Cardiac septum (tissue), 1 donor: ENCODE measurements at places on chromosomes 13 and 19. TPM values are rescaled to one million over a fixed set of nuclear protein-coding genes. Genes with fewer than 3 reads are reported as not detected.

- DNase-seq, result no peak
These were observed 988 bp upstream of the CCDC169 start for GRCh38 chr13:36298535-36299068.

DNA sequence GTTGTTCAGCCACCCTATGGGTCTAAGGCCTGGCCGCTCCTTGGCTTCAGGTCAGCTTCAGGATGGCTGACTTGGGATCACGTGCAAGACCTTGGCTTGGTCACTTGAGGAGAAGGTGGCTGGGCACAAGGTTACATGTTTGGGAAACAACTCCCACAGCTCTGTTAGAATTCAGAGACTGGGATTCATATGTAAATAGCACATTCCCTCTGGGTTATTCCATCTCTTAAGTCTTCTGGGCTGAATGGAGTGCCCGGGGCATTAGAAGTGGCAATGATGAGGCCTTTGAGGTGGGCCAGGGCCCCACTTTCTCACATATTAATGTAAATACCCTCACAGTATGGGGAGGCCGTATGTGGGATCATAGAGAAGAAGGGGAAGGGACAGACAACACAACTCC, 150.9 kb downstream of the EFNB2 start:
- DNase-seq, result no peak

GRCh38 chr19:20182222-20182785, 15.3 kb downstream of the ZNF486 start:
- DNase-seq, result no peak

DNA sequence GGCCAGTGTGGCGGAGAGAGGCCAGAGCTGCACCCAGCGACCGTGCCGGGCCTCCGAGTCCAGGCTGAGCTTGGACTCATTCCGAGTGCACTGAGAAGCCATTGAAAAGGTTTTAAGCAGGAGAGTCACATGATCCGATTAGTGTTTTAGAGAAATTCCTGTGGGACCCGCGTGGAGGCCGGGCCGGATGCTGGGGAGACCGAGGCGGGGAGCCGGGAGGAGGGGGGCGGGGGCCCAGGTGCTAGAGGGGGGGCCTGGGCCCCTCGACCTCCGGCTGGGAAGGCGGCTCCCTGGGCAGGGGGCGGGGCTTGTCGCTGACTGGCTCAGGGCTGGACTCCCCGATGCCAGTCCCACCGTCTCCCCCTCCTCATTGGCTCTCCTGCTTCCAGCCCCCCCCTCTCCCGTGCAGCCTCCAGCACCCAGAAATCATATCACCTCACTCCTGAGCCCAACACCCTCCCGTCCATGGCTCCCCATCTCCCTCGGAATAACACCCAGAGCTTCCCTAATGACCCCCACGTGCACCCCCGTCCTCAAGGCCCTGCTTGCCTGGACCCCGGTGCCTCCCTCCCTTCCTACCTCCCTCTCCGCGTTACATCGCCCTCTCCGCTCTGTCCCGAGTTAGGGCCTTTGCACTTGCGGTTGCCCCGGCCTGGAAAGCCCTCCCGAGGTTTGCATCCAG, 5.2 kb upstream of the ZNF579 start:
- DNase-seq, result peak; percentile 86

GRCh38 chr13:32728327-32728726, 142.1 kb downstream of the PDS5B start:
- DNase-seq, result no peak

DNA sequence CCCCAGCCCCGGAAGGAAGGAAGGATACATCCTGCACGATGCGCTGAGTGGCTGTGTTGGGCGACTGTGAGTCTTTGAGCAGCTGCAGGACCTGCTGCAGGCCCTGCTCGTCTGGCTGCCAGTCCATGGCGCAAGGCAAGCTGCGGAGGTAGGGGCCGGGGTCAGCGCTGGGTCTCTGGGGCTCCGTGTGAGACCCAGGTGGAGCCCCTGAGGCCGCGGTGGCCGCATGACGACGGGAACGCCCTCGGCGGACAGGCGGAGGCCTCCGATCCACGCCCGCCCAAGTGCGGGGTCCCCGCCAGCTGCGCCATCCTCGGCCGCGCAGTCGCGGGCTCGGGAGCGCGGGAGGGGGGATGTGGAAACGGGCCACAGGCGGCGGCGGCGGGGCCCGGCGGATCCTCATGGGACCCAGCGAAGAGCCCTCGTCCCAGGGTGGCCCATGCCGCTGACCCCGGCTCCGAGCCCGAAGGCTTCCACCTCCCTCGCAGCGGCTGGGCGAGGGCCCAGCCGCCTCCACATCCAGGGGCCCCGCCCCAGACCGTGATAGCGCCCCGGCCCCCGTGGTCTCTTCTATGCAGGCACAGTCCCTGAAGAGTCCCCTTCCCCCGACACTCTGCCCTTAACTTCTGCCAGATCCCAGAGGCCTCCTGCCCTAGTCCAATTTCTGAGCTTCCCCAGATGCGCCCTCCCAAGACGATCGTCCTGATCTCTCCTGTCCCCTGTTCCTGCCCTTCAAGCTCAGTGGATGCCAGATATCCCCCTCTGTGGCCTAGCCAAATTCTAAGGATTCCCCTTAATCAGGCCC, 2.7 kb downstream of the TNPO2 start:
- DNase-seq, result no peak

DNA sequence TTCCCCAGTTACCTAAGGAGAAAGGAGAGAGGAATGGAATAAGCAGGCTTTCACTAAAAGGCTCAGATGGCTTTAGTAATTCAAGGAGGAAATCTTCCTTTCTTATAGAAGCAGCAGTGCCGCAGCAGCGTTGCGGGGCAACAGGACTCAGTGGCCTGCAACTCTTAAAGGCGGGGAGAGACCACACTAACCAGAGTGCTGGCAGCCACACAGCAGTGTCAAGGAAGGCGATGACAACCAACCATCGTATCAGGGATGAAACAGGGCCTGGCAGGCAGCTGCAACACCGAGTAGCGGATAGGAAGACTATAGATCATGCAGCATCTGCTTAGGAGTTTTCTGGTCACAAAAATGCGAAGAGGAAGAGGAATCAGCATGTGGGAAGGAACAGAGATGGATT, 106.0 kb downstream of the ERCC5 start:
- no peak for DNase-seq

DNA sequence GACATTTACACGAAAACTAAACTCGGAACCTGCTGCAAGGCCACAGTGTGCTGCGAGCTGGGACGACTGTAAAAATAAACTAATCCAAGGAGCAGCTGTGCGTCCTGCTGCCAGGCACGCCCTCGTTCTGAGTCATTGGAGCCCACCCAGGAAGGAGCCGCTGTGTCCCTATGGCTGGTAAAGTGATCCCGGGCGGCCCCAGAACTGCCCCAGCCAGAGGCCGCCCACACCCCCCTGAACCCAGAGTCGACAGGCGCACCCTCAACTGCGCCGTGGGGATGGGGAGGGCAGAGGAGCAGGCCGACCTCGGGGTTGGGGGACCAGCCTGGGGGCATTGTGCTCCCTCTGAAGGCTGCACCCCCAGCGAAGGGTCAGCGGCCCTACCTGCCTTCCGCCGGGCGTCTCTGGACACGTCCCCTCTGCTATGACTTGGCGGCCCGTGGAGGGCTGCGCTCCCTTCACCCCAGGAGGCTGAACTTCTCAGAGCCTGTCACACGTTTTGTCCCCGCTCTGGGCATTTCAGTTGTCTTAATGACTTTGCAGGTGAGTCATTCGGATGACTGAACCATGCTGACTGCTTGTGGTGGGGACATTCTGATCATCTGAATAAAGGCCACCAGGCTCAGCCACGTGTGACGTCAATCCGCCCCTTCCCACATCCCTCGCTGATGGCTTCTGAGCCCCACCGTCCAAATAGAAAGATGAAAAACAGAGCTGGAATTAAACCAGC, 42.7 kb downstream of the ADPRHL1 start:
- peak; percentile 61 for DNase-seq

DNA sequence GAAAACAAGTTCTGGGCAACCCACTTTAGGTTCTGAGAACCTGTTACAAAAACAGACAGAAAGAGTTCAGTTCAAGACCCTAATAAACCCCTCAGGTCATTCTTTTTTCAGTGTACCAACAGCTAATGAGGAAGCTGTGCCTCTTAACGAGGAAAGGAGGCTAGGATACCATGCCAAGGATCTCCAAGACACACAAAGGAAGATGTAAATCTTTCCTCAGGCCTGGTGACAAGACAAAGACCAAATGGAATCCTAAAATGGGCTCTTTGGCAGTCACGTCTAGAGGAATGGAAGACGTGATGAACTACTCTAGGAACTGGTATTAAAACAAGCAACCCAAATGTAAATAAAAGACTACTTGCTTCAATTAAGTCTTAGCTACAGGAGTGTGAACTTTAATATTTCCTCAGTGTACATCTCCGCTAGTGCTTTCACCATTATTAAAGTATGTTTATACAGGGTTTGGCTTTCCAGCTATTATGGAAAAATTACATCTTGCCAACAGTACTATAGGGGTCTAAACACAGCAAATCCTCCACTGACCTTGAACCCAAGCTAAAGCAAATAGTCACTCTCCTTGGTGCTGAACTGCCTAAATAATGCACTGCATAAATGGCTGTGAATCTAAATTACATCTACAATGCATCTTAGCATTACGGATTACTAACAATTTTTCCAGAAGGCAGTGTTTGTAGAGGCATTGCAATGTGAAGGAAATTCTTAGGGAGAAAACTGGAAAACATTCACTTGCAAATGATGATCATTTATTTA, 42.3 kb downstream of the ENOX1 start:
- DNase-seq, result no peak

Gene FPR3
- 3.2 TPM for total RNA-seq

Gene ZNF439
- total RNA-seq, result 5.0 TPM

Gene FFAR2
- 0.97 TPM for total RNA-seq

Gene CCDC9
- total RNA-seq, result 23.1 TPM

Gene PCDH17
- 7.3 TPM for total RNA-seq
